CD4-positive, alpha-beta T cell treated with Interleukin-4 for 1 hour (primary cell): ENCODE measurements at places on chromosomes 4 and X.

DNA sequence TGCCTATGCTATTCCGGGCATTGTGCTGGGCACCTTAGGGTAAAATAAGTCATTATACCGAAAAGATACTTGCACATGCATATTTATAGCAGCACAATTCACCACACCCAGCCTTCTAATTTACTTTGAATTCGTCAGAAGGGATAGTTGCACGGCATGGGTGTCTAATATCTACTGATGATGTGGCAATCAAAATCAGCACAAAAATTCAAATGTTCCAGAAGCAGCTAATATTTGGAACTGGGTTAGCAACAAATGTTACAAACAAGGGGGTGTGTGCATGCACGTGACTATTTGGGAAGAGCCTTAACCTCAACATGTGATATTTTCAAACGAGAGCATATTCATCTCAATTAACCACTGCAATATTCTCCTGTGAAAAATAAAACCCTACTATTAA, 79.7 kb upstream of the PRSS48 start:
- DNase-seq = no peak

DNA sequence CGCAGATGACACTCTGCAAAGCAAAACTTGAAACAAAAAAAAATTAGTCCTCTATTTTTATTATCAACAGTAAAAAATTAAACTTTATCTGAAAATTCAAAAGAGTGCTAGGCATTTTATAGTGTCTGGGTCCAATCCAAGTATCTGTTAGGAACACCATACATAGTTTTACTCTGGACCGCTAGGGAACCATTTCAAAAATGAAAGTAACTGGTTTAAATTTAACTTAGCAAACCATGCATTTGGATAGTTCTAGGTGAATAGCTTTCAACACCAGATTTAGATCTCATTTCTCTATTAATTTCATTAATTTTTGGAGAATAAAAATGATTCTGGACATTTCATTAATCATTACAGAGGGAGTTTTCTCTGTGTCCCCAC, 1.2 kb downstream of the KLKB1 start:
- DNase-seq = no peak

GRCh38 chr4:47413521-47413920, 50.0 kb downstream of the COMMD8 start:
- no peak for DNase-seq

DNA sequence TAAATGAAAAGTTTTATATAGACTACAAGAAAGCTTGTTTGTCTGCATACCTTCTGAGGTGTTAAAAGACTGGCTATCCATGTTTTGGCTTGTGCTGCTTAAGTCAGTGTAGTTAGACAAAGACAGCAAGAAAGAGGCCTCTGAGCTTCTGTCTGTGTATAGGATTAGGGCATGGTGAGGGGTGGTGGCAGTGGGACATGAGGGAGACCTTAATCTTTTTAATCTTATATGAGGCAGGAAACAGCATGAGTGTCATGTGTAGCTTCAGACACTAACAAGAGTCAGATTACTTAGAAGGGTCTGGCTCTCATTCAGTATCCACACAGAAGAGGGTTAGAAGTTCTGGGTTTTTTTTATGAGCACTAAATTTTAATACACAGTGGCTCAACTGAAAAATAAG, 213.3 kb downstream of the GABRG1 start:
- DNase-seq = no peak

GRCh38 chr4:25253071-25253445, 19.2 kb downstream of the PI4K2B start:
- no peak for DNase-seq

GRCh38 chrX:53716328-53717088, 30.0 kb upstream of the HUWE1 start:
- DNase-seq = peak; percentile 82

DNA sequence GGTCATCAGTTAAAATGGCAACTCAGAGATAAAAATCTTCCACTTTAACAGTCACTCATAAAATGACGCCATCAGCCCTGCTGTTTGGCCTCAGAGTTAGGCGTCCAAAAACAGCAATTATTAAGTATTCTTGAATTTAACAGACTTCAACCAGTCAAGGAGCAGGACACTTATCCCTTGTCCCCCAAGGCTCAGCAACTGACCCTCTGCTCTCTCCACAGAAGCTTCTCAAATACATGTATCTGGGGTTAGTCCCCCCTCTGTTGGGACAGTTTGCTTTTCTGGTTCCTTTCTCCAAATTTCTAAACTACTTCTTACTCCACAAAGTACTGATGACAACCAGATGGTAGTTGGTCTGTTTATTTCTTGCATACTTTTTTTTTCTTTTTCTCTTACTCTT, 54.4 kb downstream of the SOD3 start:
- DNase-seq = no peak

- DNase-seq = no peak
Measured at GRCh38 chrX:53005327-53005726, 43.3 kb upstream of the GPR173 start.

- DNase-seq = peak; percentile 65
Measured at GRCh38 chrX:154712781-154713740, 37.8 kb downstream of the GAB3 start.

- no peak for DNase-seq
Measured at GRCh38 chrX:41619221-41619620, 69.6 kb upstream of the GPR34 start.

DNA sequence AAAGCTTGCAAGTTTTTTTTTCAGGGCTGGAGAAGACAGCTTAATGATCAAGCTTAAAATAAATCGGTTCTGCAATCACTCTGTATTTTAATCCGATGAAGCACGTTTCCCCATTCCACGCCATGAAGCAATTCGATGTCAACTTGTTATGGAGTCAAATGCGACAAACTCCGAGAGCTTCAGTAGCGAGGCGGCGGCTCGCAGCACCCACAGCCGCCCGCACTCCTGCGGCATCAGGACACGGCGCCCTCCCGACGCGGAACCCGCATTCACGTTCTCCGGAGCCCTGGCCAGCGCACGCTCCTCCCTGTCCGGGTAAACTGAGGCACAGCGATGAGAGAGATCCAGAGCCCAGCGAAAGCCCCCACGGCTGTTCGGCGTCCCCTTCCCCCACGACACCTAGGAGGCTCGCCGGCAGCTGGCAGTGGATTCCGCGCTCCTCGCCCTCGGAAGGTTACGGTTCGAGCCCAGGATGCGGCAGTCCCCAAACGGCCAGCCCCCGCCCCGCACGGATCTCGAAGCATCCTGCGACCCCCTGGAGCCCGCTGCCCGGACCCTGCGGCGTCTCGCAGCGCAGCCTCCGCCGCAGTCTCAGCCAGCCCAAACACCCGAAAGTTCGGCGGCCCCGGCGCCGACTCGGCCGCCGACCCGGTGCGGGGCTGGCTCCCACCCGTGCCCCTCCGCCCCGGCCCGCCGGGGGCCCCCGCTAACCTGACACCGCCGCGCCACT, 507 bp downstream of the MFAP3L start:
- no peak for DNase-seq

DNA sequence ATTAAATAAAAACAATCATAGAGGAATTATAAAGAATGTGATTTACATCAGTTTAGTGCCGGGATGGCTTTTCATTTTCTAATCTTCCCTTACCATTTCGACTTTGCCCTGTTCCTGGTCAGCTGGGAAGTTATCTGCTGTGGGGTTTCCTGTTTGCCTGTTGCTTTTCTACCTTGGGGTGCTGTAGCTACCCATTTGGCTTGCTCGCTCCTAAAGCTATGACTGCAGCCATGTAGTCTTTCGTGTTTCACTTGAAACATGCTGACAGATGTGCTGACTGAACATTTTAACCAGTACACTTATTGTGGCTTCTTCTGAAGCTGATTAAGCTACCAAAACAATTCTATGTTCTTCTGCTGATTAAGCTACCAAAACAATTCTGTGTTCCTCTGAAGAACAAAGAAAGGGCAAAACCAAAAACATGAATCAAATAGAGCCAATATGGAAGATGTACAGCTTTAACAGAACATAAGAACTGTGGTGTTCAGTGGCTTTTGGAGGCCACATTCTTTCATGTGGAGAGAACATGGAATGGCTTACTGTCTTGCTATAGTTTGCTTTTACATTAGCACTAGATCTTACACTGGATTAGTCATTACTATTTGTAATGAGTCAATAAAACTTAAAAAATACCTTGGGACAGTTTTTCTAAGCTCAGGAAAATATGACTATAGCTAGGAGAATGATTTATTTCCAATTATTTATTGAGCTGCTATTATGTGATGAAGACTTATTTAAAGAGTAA, 440.4 kb downstream of the SPRY1 start:
- no peak for DNase-seq

GRCh38 chr4:159382856-159383561, 280.1 kb downstream of the RAPGEF2 start:
- DNase-seq = no peak

DNA sequence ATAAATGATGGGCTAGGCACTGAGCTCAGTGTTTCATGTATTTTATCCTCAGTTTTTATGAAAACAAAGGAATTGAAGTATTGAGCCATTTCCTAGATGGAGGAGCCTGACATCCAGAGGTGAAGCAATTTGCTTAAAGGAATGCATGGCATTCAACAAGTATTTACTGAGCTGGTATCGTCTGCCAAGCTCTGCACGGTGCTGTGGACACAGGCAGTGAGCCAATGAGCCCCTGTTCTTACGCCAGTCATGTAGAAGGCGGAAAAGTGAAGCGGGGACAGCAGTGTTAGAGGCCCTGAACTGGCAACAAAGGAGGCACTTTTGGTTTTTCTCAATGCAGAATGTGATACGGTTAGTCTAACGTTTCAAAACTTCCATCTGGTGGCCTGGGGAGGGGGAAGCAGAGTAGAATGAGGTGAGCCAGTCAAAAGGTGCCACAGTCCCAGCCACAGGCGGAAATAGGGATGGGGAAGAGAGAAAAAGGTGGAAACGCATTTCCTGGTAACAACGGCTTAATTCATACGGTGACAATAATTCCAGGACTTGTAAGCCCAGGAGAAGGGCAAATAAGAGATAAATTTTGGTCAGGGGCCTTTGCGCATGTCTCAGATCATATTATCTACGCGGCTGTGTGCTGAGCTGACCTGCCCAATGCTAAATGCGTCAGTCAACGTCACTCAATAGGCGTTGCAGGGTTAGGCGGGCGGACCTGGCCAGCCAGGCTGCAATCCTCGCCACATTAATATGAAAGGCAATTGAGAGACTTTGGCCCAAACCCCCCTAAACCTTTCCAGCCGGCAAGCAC, 133.9 kb downstream of the AFAP1 start:
- no peak for DNase-seq
